AG10803 (cell line): ENCODE measurements at places on chromosomes 16 and 17.

DNA sequence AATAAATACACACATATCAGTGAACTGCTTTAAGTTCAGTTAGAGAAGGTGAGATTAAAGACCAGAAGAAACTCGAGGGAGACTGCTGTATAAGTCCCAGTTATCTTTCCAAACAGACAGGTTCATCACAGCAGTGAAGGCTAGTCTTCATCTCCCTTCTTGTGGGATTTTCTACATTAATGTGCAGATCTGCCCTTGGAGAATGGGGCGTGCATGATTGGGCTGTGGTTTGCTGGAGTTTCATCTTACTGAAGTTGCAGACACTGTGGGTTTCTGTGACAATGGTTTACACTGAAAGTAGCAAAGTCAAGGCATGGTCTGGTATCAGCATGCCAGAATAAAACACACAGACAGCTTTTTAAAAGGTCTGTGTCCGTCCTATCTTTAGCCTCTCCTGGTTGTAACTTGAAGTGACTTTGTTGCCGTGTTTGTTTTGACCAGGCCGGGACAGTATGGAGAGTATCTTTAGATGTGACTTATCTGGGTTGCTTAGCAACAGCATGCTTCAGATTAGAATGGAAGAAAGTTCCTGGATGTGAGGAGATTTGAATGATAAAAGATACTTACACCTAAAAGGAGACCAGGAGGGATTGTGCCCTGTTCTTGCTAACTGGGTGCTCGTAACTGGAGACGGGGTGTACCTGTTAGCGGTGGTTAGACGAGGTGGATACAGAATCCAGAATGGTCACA is 16.1 kb downstream of the NAA60 start:
- no peak for DNase-seq

DNA sequence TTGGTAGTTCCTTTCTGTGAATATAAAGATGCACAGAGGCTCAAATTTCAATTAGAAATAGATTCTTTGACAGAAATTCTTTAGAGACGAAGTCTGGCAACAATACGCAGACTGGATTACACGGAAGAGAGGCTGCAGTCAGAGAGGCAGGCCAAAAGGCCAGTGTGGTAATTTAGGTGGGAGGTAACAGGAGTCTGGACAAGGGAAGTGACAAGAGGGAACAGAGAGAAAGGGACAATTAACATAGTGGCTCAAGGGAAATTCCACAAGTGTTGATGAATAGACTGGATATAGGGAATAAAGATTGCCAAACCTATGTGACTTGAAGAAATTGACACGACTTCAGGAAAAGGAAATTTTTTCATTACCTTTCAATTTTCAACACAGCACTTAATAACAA is 54.6 kb downstream of the STX8 start:
- DNase-seq = no peak

GRCh38 chr17:57785022-57785421 is 39.9 kb upstream of the CCDC182 start:
- DNase-seq = no peak

- peak; percentile 36 for DNase-seq
Observed at GRCh38 chr16:23729503-23730424, 16.7 kb upstream of the ERN2 start.

GRCh38 chr17:15967706-15968399 is 22.9 kb downstream of the ADORA2B start:
- DNase-seq = no peak

DNA sequence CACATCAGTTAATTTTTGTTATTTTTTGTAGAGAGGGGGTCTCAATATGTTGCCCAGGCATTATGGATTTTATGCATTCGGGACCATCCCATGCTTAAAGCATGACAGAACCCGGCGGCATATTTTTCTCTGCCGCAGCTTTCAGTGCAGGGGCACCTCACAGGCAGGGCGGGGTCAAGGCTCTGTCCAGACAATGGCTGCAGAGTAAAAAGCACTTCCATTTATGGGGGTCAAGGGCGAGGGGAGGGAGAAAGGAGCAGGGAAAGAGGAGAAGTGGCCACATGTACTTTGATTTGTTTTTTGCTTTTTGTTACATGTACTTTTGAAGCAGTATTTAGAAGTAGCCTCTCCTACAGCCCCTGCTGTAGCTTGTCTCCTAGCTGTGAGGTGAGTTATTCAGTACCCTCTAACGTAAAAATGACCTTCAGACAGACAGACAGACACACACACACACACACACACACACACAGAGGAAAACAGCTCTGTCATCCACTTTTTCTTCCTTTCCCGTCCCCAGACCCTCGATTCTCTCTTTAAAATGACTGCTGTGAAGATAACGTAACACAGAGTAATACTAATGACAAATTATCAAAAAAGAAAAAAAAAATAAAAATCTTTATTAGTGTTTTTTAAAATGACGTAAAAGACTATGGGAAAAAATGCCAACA is 856 bp upstream of the SCPEP1 start:
- no peak for DNase-seq

DNA sequence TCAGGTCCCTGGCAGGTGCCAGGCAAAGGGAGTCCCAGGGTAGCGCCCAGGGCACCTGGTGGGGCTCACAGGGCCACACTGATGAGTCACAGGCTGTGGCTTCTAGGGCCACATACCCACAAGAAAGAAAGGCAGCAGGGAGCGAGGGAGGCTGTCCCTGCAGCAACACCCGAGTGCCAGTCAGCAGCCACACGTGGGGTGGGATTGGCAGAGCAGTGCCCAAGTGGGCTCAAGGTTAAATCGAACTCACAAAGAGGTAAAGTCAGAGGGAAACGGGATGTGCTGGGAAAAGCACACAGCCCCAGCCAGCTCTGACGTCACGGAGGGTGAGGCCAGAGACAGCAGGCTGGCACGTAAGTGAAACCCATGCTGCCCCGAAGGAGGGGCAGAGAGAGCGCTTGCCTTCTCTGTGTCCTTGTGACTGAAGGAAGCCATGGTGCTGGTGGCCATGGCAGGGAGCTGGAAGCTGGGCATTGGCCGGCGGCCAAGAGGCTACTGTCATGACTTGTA is 33.8 kb downstream of the FA2H start:
- no peak for DNase-seq

GRCh38 chr16:49545741-49546448 is 172.3 kb downstream of the C16orf78 start:
- no peak for DNase-seq

DNA sequence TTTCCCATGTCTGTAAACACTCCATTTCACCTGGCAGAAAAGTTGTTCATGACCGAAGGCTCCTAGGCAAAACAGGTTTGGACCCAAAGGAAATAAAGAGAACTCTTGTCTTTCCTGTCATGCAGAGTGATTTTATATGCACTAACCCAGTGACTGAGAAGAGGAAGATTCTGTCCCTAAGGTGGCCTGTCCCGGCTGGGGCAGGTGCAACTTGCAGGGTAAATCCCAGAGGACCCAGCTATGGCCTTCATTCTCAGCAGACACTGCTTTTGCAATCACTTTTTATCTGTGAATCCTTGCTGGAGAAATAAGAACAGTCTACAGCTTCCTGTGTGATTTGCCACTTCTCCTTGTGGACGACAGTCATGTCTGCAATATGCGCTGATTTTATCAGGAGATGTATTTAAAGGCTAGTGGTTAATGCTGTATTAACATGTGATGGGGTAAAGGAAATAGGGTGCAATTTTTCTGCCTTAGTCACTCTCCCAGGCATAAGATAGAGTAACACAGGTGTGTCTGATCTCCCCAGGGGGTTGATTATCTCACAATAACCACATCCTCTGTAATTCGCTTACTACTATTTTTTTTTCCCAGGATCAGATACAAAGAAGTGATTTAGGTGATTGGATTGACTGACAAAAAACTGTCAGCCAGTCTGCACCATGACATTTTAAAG is 696.8 kb upstream of the SOX9 start:
- peak; percentile 17 for DNase-seq

DNA sequence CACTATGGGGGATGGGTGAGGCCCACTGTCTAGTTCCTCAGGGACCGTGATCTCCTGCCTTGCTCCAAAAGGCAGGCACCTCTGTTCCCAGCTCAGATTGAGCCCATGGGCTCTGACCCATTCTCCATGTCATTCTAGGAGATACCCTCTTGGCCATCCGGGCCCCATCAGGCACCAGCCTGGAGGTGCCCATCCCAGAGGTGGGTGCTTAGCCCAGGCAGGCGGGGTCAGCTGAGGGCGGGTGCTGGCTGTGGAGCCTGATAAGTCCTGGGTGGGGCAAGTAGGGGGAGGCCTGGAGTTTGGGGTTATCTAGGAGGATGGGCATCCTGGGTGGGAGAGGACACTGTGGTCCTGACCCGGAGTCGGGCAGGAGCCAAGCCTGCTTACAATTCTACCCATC is 2.3 kb downstream of the E2F4 start:
- no peak for DNase-seq

DNA sequence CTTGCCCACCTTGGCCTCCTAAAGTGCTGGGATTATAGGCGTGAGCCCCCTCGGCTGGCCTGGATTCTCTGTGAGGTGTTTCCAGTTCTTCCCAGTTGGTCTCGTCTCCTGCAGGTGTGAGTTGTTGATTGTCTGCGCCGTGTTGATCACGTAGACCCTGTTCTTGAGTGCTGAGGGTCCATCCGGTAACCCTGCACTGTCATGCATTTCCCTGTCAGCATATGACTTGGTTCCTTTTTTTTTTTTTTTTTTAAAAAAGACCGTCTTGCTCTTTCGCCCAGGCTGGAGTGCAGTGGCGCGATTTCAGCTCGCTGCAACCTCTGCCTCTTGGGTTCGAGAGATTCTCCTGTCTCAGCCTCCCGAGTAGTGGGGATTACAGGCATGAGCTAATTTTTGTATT is 17.3 kb downstream of the MGRN1 start:
- DNase-seq = no peak

DNA sequence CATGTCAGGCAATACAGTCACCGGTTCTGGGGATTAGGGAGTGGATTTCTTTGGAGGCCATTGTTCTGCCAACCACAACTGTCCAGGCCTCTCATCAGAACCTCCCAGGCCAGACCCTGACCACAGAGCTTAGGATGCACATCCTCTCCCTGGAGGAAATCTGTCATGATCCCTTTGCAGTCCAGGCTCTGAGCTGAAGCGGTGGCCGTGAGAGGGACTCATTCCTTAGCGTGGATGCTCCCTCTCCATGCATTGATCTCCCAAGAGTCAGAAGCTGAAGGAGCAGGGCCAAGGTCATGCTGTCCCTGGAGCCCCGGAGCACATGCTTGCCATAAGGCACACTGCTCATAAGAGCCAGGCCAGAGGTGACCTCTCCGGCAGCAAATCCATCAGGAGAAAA is 181.4 kb downstream of the COPRS start:
- no peak for DNase-seq

DNA sequence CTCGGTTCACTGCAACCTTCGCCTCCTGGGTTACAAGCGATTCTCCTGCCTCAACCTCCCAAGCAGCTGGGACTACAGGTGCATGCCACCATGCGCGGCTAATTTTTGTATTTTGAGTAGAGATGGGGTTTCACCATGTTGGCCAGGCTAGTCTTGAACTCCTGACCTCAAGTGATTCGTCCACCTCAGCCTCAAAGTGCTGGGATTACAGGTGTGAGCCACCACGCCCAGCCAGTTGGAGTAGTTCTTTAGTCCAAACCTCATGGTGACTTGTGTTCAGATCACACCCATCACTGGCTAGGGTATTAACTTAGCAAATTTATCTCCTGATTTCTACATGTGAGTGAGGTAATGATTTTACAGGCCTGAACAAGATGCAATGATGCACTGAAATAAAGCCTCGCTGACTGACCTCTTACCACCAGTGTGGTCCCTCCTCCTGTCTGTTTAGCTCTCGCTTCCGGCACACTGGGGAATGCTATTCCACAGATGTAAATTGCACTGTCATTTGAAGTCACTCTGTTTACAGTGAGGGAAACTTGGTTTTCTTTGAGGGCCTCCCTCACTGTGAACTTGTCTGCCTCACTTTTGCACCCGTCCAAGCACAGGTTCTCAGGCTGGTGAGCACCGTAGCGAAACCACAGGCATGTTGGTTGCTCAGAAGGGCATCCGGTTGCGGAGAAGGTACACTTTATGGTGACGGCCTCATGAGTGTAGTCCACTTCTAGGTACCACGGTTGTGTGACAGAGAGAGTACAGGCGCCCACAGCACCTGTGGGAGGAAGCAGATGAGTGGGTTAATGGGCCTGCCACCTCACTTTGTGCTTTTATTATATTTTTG is 5.5 kb downstream of the IGSF6 start:
- no peak for DNase-seq

DNA sequence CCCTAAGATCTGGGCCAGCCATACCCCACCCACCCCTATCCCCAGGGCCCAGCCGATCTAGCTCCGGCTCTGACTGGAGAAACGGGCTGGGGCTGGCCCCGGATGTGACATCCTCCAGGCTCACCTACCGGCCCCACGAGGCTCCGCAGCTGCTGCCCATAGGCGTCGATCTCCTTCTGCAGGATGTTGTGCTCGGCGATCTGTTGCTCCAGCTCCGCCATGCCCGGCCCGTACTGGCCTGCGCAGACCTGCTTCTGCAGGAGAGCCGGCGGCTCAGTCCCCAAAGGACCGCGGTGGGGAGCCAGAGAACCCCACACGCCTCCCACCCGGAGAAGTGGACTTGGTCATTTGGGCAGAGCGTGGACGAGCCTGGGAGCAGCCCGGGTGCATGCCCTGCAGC is 4.8 kb downstream of the EVPL start:
- no peak for DNase-seq

DNA sequence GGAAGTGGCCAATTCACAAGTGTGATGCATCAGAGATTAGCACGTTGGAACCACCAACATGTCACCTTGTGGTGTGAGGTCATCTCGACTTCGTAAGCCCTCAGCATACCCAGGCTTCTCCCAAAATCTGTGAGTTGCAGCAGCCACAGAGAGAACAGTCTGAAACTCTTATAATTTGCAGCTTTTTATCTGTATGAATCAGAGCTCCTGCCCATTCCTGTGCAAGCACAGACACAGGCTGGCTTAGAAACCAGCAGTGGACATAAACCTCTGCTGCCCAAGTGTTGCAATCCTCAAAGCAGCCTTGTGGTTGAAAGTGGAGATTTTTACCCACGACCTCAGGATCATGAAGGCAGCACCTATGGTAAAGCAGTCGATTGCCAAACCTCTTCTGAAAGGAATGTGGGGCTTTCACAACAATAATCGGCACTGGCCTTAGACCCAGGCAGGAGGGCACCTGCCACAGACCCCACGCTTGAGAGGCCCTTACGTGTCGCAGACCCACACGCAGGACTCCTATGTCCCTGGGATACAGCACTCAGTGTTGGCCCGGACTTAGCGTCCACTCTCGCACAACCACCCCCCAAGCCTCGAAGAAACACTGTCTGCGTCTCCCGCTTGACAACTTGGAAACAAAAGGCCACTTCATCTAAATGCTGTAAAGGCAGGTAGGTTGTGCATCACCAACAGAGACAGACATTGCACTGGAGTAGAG is 24.5 kb upstream of the OSGIN1 start:
- DNase-seq = peak; percentile 88

GRCh38 chr16:75244225-75244809 is 7.1 kb downstream of the BCAR1 start:
- peak; percentile 90 for DNase-seq

DNA sequence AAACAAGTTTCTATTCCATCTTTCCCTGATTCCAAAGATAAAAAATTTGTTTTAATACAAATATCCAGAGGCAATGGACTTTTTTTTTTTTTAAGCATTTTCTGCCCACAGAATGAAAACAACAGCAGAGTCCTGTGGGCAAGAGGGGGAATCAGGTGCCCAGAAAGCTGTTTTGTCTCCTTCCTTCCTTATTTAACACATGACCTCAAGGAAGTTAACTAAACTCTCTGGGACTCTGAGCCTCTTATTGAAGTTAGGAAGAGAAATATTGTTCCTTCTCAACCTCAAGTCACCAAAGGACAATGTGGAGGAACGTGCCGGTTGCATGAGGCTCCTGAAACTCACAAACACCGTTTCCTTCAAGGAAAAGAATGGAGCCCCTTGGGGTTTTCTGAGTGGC is 34.9 kb downstream of the LITAF start:
- no peak for DNase-seq
